ENCODE measurements at places on chromosomes 1 and 21. TPM values are rescaled to one million over a fixed set of nuclear protein-coding genes. Genes with fewer than 3 reads are reported as not detected.

DNA sequence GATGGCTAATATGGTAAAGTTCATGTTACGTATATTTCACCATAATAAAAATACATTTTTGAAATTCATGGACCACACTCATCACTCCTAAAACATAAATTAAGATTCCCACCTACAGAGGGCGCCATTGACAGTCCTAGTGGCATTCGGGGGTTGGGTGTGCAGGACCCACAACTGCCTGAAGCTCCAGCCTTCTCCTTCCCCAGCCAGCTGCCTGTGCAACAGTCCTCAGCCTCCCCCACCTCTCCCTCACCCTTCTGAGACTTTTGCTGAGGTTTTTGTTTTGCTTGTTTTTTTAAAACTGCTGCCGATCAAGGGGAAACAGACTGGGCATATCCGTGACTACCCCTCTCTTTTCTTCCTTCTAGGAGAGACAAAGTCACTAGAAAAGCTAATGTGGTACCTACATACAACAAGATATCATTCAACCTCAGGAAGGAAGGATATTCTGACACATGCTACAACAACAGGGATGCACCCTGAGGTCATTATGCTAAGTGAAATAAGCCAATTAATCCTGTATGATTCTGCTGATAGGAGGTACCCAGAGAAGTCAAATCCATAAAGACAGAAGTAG lies 9.2 kb upstream of the EVA1C start:
- DNase-seq, result peak; percentile 64

Gene RHD
- 1.1 TPM for polyA plus RNA-seq

DNA sequence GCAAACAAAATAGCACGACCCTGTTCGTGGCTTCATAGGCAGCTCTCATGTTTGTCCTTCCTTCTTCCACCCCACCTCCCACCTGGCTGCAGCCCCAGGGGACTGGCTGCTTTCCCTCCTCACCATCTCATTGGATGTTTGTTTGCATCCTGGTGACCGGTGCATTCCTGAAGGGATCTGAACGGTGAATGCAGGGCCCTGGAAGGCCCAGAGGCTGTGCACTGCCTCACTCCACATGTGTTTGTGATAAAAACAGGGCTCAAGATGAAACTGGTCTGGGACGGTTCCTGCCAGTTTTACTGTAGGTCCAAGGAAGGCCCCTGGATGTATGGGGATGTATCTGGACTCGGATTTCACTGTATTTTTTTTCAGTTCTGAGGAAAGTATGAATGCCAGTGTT lies 42.8 kb downstream of the CNN3 start:
- no peak for DNase-seq

GRCh38 chr1:212229654-212230053 lies 55.6 kb upstream of the PPP2R5A start:
- no peak for DNase-seq

Gene TYW3
- 36.9 TPM for polyA plus RNA-seq
